ENCODE measurements at places on chromosomes 2 and 18. TPM values are rescaled to one million over a fixed set of nuclear protein-coding genes. Genes with fewer than 3 reads are reported as not detected.

The MCM6 gene
- 30.2 TPM for total RNA-seq

The GPR55 gene
- not detected for total RNA-seq

- no peak overlapping the region for H3K27ac ChIP-seq
- no peaks in the 10 kb centered on the region for H3K27me3 ChIP-seq
- no peak for DNase-seq
- no peaks in the 10 kb centered on the region for H3K36me3 ChIP-seq
- no peak overlapping the region for H3K4me3 ChIP-seq
Measured at GRCh38 chr2:213806125-213806726, 522.0 kb downstream of the SPAG16 start.

- H3K4me3 ChIP-seq, result no peak overlapping the region
- DNase-seq, result no peak
- peaks cover 64% of the 10 kb centered on the region for H3K4me1 ChIP-seq
- peak overlapping the region; percentile 15 for H3K27ac ChIP-seq
- no peaks in the 10 kb centered on the region for H3K27me3 ChIP-seq
- no peaks in the 10 kb centered on the region for H3K36me3 ChIP-seq
Measured at GRCh38 chr2:85160966-85161960, 28.1 kb downstream of the TCF7L1 start.

The LOXL3 gene
- 21.9 TPM for total RNA-seq
